ENCODE measurements at places on chromosomes 5 and 9. TPM values are rescaled to one million over a fixed set of nuclear protein-coding genes. Genes with fewer than 3 reads are reported as not detected.

DNA sequence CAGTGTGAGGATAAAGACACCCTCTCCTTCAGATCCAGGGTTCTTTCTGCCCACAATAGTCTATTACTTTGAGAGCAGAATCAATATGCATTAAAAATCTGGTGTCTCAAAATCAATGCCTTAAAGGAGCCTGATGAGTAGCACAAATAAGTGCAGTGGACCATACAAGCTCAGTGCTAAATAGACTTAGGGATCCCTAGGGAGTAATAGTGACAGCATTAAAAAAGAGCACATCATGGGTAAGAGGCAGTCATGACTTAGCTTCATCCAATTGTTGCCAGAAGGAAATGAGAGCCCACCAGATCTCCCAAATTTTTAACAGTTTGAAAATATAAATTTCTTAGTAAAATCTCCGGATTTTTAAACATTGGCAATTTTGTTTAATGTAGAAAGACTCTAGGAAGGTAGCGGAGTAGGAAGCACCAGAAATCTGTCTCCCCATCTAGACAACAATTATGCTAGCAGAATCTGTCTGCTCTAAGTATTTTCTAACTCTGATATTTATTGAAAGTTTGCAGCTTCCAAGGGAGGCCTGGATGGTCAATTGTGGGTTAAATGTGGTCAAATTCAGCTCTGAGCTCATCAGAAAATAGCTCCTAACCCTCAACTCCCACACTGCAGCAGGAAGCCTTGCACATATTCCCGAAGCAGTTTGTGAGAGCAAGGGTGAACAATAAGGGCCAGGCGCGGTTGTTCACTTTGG, 443.9 kb downstream of the TLE1 start:
- no peak for DNase-seq

- DNase-seq, result no peak
These were observed 41.7 kb downstream of the ZMAT2 start for GRCh38 chr5:140741967-140742366.

The RASA1 gene
- total RNA-seq, result 16.9 TPM

The RASGEF1C gene
- total RNA-seq, result not detected

DNA sequence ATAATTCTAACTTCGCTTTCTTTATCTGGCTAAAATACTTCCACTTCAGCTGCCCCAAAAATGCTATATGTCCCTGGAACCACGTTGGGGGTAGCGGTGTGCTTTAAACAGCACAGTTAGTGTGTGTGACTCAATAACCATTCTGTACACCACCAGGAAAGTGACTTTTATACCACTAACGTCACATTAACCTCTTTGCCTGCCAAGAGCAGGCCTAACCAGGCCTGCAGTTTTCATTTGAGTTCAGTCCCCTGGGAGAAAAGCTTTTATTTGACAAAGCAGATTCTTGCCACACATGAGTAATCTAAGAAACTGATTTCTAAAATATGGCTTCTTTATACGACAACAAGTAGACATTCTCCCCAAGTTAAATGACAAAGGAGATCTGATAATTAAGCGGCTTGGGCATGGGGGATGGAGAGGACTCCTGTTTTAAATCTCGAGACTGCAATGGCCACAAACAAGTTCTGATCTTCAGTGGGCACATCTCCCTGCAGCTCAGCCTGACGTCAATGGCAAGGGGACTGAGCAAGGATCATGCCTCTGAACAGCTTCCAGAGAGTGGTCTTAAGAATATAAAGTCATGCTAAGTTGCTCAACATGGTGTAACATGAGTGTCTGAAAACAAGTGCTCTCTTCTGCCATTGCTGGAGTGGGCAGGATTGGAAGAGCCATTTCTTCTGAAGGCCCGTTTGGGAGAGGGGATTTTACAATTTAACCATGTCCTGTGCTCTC, 91.8 kb downstream of the GLIS3 start:
- DNase-seq, result no peak

- no peak for DNase-seq
These were observed 508.2 kb upstream of the WWC1 start for GRCh38 chr5:167783145-167783817.

The CDKN2B gene
- total RNA-seq, result 0.23 TPM

GRCh38 chr5:125409234-125409860, 662.9 kb upstream of the ZNF608 start:
- DNase-seq, result no peak

The MTRR gene
- total RNA-seq, result 24.5 TPM

The TIFAB gene
- not detected for total RNA-seq

DNA sequence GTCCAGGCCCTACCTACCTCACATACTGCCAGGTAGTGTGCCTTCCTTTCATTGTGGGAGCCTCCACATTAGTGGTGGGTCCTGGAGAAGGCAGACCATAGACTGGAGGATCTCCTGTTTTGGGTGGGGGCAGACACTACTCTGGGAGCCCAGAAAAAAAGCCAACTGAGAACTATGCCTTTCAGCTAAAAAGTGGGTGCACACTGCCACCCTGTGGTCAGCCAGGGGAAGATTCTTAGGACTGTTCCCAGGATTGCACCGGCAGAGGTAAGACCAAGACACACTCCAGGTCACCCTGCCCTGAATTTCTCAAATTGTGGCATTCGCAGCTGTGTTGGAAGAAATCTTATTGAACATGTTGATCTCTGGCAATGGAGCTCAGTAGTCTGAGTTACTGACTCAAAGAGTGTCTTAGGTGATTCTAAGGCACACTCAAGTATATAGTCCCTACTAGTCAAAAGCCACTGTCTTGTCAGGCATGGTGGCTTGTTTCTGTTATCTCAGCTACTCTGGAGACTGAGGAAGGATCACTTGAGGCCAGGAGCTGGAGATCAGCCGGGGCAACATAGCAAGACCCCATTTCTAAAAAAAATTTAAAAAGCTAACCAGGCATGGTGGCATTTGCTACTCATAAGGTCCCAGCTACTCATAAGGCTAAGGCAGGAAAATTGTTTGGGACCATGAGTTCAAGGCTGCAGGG, 3.6 kb downstream of the SIGMAR1 start:
- no peak for DNase-seq

The OR13C4 gene
- total RNA-seq, result not detected

GRCh38 chr5:79529110-79529509, 15.2 kb upstream of the HOMER1 start:
- DNase-seq, result no peak

DNA sequence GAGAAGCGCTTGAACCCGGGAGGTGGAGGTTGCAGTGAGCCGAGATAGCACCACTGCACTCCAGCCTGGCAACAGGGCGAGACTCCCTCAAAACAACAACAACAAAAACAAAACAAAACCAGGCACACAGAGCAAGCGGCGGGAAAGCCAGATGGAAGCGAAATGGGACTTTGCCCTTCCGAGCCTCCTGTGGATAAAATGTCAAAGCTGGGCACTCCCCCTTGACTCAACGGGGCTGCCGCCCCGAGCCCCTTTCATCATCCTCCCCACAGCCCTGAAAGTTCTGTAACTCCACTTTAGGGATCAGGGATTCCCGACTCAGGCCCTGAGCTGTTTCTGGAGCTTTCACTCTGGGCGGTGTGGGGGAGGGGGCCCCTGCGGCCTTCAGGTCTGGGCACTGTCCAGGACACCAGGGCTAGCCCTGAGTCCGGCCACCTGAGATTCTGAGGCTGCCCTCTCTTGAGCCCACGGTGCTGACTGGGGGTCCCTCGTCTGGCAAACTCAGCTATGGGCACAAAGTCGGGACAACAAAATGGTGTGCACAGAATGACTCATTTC, 30.6 kb upstream of the OBP2B start:
- DNase-seq, result no peak

The C9orf153 gene
- total RNA-seq, result 0.59 TPM
